ENCODE measurements at places on chromosomes 3 and 15.
A peak's percentile ranks its signal among the peaks of the same experiment; 100 is the strongest.

DNA sequence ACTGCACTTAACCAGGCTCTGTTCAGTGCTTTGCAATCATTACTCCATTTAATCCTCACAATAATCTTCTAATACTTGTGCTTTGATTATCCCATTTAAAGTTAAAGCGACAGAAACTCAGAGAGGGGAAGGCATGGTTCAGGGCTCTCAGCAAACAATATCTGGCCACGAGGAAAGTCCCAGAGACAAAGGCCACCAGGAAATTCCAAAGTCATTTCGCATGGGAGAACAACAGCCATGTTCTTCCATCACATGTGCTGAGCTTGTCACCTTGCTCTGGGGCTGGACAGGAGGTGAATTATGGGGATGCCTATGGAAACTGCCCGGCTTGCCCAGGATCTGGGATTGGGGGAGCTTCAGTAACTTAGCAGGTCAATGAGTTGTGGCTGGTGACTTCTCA lies 66.2 kb upstream of the HRH1 start:
- no peak for DNase-seq

- DNase-seq: no peak
These were observed 205.7 kb downstream of the PLCL2 start for GRCh38 chr3:17090280-17090983.

DNA sequence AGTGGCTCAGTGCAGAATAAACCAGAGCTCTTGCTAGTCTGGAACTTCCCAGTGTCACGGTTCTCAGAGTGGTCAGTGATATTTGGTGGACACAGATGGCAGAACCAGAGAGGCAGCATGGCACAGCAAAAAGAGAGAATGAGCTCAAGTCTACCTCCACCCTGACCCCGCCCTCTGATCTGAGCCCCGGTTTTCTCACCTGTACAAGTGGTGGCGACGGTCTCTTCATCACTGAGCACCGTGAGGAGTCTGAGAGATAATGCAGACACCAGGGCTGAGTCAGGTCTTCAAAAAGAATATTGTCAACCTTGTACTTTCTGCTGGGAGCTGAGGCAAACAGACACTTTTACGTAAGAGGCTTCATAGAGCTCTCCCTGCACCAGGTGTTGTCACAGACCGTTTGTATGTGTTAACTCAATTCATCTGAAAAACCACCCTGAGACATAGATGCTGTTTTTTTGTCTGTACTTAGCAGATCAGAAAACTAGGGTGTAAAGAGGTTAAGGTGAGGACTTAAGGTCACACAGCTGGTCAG lies 13.2 kb downstream of the FGD5 start:
- DNase-seq: no peak

- no peak for DNase-seq
These were observed 9.8 kb downstream of the RAB27A start for GRCh38 chr15:55279746-55280351.

DNA sequence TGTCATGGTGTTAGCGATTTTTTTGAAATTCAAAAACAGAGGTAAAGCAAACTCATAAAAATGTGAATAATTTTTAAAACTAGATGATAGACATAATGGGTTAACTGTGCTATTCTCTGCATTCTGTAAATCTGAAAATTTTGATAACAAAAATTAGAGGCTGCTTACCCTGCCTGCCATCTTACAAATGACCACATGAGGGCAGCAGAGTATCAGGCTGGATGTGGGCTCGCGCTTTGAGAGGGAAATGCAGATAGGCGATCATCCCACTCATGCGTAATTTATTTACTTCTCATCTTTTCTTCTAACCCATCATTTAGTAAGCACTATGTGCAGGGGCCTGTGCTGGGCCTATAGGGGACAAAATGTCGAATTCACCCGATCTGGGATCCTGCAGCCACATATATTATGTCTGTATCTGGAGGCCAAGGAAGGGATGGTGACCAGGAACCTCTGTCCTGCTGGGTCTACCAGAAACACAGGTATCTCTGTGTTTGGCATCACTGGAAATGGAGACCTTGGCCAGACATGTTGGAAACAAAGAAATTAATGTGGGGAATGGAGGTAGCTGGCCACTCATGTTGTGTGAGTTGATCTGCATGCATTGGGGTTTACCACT lies 7.8 kb upstream of the RAD18 start:
- DNase-seq: peak; percentile 80

DNA sequence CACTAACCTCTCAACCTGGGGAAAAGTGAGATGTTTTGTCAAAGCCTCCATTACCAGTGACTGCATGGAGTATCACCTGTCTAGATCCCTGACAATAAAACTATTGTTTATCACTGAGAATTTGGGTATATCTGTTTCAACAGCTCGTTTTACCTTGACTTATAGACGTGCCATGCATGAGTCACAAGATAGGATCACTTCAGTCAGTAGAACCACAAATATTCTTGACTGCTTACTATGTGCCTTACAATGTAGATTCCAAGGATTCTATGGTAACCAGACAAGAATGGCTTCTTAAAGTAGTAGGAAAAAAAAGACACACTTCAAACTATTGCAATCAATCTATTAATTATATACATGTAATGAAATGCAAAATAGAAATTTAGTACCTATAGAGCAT lies 55.7 kb upstream of the GRM7 start:
- DNase-seq: no peak

DNA sequence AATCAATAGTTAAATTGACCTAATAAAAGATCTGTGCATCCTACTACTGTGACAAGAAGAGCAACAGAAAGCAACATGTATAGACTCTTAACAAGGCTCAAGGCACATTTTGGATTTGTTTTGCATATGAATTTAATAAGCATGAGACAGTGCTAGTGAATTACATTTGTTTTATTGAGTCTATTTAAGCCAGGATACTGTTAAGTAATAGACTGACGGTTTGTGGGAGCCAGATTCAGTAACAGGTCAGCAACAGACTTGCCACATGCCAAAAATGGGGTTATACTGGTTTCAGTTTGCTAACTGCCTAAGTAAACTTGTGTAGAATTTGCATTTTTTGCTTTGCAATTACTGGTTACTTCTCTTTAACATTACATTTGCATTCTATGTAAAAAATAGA lies 54.0 kb downstream of the MBNL1 start:
- no peak for DNase-seq

DNA sequence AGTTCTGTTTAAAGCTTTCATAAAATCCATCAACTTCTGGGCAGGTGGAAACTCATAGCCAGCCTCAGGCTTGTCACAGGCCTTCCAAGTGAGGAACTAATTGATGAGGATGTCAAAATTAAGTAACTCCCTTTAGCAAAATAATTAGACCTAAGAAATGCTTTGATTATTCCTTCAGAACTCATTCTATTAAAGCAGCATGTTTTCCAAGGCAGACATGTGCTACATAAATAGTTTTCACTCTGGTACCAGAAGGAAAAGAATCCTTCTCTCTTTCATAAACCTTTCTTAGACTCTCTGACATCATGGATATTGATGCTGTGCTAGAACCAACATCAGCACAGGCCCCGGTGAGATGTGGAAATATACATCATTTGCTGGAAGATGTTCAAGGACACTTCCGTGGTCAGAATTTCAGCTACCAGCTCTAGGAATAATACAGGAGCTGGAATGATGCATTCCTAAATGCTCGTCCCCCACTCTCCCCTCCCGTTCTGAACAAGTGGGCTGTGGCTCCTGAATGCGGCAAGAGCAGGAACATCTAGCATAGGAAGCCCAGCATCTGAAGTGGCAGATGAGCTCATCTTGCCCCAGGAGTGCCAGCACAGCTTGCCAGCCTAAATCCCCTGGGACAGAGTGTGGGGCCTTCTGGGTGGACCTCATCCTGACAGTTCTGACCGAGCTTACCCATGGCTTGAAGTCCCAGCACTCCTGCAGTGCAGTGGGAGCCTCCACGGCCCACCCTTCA lies 82.4 kb downstream of the WWTR1 start:
- no peak for DNase-seq

- no peak for DNase-seq
These were observed 5.7 kb downstream of the NME9 start for GRCh38 chr3:138323971-138324370.

DNA sequence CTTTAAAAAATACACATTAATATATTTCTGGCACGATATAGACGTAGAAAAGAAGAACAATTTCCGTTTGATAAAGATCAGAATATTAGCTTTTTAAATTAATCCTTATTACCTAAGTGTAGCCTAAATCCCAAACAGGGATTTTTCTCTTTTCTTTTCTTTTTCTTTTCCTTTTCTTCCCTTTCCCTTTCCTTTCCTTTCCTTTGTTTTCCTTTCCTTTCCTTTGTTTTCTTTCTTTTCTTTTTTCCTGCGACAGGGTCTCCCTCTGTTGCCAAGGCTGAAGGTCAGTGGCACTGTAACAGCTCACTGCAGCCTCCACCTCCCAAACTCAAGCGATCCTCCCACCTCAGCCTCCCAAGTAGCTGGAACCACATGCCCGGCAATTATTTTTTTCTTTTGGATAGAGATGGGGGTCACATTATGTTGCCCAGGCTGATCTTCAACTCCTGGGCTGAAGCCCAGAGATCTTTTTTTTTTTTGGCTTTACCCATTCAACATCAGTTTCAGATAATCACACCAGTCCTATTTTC lies 1.8 kb upstream of the USF3 start:
- DNase-seq: no peak

DNA sequence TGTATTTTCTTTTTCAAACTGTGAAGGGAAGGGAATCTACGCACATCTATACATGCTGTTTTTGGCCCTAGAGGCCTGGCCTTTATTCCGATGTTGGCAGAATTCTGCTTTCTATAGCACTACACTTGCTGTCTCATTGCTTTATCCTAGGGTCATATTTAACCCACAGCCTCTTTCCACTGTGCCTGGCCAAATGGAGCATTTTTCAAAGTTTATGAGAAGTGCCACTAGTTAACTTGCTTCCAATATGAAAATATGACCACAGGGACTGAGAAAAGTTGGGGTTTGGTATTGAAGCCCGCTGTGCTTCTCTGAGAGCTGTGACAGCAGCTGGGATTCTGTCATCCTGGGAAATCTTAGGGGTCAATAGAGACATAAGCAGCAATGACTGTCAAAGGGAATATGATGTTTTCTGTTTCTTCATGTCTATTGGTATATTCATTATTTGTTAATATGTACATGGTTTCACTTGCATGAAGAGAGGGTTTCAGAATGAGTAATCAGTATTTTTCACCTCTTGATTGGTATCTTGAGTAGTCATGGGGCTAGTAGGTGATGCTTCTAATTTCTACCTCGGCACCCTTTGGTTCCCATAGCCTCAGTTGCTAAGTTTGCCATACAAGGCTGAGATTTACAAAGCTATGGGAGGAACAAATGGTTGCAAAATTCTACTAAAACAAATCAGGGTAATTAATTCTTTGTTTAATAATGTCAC lies 275.8 kb upstream of the RBMS3 start:
- DNase-seq: no peak

DNA sequence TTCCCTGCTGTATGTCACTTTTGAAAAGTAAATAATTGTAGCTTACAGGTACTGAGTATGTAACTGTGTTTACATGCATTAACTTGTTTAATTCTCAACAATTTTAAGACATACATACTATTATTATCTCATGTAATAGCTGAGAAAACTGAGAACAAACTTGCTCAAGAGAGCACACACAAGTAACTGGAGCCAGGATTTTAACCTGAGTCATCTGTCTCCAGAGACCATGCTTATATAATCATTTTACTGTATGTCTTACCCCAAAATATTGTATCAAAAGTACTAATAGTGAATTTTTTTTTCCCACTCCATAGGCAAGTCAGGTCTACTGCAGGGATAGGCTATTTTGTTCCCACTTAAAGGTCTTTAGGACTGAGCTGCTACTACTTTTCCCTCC lies 95.4 kb downstream of the FEZF2 start:
- no peak for DNase-seq

DNA sequence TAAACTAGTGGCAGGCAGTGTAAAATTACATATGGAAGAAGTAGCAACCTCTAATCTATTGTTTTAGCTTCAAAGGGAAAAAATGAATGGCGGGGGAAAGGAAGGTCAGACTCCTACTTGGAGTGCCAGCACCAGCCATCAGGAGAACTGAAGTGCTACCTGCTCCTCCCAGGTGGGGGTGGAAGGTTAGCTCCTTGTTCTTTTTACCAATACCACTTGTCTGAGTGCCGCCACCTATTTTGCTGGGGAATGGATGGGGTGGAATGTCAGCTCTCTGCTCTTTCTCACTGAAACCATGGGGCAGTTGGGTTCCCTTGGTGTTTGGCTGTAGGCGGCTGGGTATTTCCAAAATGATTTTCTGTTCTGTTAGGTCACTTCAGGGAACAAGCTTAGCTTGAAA lies 428.7 kb upstream of the EPHA3 start:
- no peak for DNase-seq

DNA sequence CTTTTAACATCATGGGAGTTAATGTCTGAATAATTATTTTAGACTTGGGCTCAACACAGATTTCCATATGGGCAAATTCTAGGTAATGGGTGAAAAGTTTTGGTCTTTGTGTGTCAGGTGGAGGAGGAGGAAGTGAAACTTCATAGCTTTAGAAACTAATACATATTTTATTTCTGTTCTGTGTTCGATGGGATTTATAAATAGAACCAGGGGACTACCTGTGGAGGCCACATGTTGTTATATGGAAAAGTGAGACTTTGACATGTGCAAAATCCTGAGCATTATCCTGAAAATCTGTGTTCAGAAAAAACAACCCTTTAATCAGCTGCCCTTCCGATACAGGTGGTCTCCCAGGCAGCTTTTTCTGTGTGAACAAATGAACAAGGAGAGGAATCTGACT lies 209.5 kb downstream of the SOX2 start:
- DNase-seq: no peak

Measured in liver (tissue), 10 donors.